ENCODE measurements at places on chromosomes 5 and 9.
A peak's percentile ranks its signal among the peaks of the same experiment; 100 is the strongest.

DNA sequence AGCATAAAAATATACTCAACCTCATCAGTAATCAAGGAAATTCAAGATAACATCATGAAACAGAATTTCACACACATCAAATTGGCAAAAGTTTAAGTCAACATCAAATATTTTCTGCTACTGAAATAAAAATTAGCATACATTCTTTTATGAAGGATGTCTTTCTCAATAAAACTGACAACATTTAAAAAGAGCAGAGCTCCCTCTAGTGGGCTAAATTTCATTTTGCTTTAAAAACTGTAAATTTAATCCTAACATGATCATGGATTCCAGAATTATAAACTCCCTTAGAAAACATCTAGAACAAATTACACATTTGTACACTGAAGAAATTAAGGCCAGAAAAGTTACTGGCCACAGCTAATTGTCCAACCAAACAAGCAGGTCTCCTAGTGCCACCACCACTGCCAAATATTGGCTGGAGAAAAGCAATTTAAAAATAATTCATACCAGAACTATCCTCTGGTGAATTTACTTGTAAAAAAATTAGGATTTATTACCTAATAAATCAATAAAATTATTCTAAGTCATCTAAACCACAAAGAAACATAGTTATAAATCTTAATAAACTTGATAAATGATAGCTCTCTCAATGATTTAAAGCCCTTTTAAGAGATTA, 31.2 kb downstream of the DEPDC1B start:
- no peak for DNase-seq

DNA sequence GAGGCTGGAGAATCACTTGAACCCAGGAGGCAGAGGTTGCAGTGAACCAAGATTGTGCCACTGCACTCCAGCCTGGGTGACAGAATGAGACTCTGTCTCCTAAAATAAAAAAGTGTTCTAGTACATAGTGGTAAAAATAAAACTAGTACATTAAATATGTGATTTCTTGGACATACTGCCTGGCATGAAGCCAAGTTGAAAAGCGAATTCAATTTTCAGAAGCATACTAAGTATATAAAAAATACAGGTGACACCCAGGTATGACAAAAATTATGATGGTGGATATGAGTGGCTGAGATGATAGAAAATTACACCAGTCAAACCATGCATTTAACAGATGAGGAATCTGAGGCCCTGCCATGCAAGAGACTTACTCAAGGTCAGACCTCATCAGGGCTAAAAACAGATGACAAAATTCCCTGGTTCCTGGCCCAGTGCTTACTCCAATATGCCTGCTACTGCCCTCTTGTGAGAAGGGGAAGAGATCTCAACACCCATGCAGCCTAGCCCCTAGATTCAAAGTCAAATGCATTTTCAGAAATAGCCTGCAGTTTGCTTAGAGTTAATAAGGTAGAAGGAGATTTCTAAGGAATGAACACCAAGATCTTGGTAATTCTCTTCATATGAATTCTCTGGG, 46.6 kb upstream of the GNPDA1 start:
- DNase-seq, result no peak

DNA sequence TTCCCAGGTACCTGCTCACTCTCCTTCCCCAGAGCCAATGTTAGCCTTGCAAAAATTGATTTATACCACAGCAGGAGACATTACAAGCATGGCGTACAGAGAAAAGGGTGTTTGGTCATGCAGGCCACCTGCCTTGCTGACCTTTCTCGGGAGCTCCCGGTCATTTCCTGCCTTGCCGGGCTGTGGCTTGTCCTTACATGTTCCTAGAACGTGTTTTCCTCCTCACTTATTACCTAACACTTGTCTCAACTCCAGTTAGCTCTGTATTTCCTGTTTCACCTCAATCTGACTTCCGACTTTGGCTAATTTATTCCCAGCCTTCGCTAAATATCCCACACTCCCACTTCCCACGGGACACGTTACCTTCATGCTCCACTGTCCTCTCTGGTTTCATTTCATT, 282.5 kb downstream of the ICE1 start:
- DNase-seq, result no peak

- DNase-seq, result no peak
These were observed 75.4 kb upstream of the ARAP3 start for GRCh38 chr5:141757402-141757801.

DNA sequence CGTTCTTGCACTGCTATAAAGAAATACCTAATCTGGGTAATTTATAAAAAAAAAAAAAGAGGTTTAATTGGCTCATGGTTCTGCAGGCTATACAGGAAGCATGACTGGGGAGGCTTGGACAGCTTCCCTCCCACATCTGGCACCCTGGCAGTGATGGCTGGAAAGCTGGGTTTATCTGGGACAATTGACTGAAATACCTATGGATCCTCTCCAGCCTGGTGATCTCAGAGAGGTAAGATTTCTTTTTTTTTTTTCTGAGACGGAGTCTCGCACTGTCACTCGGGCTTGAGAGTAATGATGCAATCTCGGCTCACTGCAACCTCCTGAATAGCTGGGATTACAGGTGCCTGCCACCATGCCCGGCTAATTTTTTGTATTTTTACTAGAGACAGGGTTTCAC, 22.7 kb upstream of the UGCG start:
- no peak for DNase-seq

- DNase-seq, result peak; percentile 80
These were observed 28.2 kb downstream of the PTPA start for GRCh38 chr9:129139233-129139992.

GRCh38 chr5:115983519-115983918, 21.2 kb downstream of the LVRN start:
- DNase-seq, result no peak

- no peak for DNase-seq
These were observed 7.1 kb downstream of the RAPGEF1 start for GRCh38 chr9:131732636-131733289.

DNA sequence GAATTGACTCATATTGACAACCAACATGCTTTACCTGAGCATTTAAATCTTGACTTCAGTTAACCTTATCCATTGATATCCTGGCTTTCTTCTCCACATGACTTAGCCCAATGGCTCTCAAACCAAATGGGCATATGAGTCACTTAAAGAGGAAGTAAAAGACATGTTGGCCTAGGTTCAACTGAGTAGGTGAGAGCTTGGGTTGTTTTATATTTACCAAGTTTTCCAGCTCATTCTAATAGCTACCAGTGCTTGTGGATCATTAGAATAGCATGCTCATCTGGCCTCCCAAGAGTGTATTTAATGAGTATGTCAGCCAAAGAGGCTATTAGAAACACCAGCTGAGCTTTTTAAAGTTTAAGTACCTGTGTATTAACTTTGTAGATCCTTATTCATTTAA, 1049.0 kb downstream of the PTPRD start:
- DNase-seq, result no peak

- no peak for DNase-seq
These were observed 33.6 kb downstream of the IRF1 start for GRCh38 chr5:132456987-132457361.

DNA sequence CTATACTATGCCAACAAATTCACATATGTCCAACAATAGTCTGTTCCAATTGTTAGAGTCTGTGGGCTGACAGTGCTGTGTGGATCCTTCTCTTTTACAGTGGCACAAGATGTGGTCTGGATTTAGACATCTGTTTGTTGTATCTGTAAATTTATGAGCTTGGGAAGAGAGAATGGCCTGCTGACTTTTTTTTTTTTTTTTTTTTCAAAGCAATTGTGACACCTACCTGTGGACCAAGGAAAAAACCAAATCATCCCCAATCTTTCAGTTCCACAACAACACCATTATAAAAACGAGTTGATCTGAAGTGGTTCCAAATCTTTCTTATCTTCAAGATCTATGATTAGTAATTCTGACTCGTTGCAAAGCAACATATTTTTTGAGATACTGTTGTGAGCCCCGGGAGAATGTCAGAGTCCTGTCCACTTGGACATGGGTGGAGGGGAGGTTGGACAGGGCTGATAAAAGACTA, 4.9 kb downstream of the IRX2 start:
- no peak for DNase-seq

DNA sequence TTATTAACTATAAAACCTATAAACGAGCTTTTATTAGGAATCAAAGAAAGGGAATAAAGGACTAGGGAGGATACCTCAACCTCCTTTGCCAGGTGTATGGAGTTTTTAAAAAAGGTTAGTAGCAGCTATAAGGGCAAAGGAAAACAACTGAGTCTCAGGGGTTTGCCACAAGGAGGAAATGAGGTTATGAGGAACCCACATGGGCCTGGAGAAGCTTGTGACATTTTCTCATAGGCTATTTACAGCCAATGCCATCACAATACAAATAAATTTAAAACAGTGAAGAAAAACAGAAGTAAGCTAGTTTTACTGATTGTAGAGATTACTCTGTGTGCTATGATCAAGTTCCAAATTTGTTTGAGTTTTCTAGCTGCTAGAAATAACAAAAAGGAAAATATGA, 92.6 kb downstream of the CDKN2A start:
- DNase-seq, result no peak

- DNase-seq, result no peak
These were observed 527.2 kb downstream of the NR2F1-AS1 start for GRCh38 chr5:93053825-93054224.

DNA sequence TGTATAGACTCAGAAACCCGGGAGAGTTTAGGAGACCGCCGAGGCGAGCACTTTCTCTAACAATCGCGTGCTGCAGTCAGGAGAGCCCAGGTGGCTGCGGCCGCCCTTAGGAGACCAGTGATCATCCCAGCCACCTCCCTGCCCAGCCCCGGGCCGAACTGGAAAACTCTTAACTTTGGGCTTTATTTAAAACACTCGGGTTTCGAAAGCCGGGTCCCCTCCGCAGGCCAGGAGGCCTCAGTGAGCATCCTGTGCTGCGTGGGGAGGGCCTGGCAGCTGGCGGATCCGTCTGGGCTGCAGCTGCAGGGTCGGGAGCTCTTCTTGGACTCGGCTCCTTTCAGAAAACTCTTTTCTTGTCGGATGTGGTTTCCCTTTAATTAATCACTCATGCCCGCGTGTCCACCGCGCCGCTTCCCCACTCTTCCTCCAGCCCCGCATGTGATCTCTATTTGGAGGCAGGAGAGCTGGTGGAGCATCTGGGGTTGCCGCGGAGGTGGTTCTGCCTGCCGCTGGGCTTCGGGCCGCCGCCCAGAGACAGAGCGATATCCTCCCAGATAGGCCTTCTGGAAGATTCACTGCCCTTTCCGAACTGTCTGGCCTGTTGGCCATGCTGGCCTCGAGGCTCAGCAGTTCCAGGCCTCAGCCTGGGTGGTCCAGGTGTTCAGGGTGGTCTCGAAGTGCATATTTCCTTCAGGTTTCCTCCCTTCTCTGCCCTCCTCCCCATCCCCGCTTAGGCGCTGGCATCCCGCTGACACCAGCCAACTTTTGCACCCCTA, 59.5 kb downstream of the TMEM174 start:
- no peak for DNase-seq

- no peak for DNase-seq
These were observed 312.9 kb upstream of the RGMB start for GRCh38 chr5:98460536-98460935.

GRCh38 chr5:40082313-40082712, 597.4 kb upstream of the PTGER4 start:
- DNase-seq, result no peak

DNA sequence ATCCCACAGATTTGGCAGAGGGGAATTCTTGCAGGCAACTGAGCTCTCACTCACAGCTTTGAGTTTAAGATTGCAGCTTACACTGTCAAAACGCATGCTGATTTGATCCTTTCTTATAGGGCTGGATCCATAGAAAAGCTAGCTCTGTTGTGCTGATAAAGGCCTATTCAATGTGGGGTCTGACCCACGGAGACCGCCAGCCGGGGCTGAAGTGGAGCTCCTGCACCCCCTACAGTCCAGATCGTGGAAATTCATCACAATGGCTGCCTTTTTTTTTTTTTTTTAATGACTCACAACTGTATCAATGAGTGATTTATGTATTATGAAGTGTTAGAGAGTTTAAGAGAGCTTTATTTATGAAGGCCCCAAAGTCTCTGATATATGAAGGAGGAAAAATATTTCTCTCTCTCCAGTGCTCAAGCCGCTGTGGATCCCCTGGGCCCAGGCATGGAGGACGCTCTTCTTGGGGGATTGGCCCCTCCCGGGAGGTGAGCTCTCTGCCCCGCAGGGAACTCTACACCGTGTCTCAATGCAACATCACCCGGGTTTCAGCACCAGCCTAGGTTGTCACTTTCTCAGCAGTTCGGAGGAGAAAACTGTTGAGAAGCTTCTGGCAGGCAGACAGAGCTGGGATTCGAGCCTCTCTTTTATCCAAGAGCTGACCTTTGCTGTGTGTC, 700.2 kb downstream of the IRX1 start:
- no peak for DNase-seq

DNA sequence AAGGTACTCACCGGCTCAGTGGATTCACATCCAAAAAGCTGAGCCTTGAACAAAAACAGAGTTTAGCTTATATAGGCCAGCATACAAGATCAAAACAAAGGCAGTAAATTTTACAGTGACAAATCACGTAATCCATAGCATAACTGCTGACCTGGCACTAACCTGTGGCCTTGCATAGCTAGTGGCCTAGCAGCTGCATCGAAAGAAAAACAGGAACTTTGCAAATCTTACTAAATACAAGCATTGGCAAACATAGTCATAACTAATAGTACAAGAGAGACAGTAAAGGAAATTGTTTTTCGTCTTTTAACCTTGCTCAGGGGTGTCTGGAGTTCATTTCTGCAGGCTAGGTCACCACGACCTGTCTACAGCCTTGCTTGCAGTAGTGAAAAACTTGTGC, 4.8 kb downstream of the HSDL2 start:
- no peak for DNase-seq

- DNase-seq, result no peak
These were observed 22.1 kb downstream of the SARDH start for GRCh38 chr9:133715866-133716563.

DNA sequence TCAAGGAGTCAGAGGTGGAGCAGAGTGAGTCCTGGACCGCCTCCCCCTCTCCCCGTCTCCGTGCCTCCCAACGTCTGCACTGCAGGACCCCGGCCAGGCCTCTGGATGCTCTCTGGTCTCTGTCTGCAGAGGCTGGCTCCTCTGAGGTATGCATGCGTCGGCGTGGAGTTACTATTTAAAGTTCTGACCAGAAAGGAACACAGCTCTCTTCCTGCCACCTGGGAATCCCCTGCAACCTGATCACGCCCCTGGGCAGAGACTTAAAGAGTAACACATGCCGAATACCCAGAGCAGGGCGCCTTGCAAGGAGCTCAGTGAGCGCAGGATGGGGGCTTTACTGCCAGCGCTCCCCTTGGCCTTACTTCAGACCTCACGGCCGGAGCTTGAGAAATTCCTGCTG, 16.0 kb downstream of the ANXA6 start:
- no peak for DNase-seq

DNA sequence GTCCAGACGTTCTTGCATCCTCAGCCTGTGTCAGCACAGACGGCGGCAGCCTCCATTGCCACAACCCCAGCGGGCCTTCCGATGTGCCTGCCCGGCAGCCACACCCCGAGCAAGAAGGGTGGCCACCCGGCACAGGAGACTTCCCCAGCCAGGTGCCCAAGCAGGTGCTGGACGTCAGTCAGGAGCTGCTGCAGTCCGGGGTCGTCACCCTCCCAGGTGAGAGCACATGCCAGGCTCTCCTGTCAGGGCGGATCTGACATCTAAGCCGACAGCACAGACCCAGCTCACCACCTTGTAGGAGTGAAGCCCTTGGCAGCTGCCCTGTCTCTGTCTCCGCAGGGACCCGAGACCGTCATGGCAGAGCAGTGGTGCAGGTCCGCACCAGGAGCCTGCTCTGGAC, 48.3 kb upstream of the LRRC14B start:
- DNase-seq, result no peak

Measured in D721Med (cell line).